ENCODE measurements at places on chromosomes 1 and 21.

GRCh38 chr21:41610042-41610839, 102.3 kb upstream of the TMPRSS2 start:
- H3K27me3 ChIP-seq, result no peaks in the 10 kb centered on the region
- H3K27ac ChIP-seq, result no peak overlapping the region
- H3K36me3 ChIP-seq, result no peaks in the 10 kb centered on the region

DNA sequence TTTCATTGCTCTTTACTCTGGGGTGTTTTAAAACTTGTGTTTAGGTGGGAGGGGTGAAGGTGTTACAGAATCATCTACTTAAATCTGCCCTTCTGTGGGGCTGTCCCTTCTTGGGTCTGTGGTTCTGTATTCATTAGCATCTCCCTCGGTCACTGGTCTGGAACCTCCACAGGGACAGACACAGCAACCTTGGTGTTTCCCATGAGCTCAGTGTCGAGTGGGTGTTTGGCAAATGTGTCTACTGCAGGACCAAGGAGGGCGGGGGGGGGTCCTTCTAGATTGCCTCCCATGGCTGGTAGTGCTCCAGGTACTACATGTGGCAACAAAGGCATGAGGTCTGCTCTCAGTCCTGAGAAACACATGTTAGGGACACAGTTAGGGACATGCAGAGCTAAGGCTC, 273.4 kb downstream of the PCP4 start:
- no peaks in the 10 kb centered on the region for H3K36me3 ChIP-seq
- no peak overlapping the region for H3K4me3 ChIP-seq
- H3K27me3 ChIP-seq, result no peaks in the 10 kb centered on the region
- no peak overlapping the region for H3K27ac ChIP-seq

- no peak overlapping the region for H3K4me3 ChIP-seq
- H3K4me1 ChIP-seq, result no peaks in the 10 kb centered on the region
- no peaks in the 10 kb centered on the region for H3K36me3 ChIP-seq
- DNase-seq, result no peak
- no peaks in the 10 kb centered on the region for H3K27me3 ChIP-seq
Observed at GRCh38 chr1:29412591-29412990, 176.3 kb downstream of the PTPRU start.

GRCh38 chr1:96509951-96510350, 211.6 kb upstream of the PTBP2 start:
- H3K27ac ChIP-seq, result no peak overlapping the region
- H3K4me3 ChIP-seq, result no peak overlapping the region
- H3K4me1 ChIP-seq, result no peaks in the 10 kb centered on the region
- no peak for DNase-seq
- H3K27me3 ChIP-seq, result no peaks in the 10 kb centered on the region

DNA sequence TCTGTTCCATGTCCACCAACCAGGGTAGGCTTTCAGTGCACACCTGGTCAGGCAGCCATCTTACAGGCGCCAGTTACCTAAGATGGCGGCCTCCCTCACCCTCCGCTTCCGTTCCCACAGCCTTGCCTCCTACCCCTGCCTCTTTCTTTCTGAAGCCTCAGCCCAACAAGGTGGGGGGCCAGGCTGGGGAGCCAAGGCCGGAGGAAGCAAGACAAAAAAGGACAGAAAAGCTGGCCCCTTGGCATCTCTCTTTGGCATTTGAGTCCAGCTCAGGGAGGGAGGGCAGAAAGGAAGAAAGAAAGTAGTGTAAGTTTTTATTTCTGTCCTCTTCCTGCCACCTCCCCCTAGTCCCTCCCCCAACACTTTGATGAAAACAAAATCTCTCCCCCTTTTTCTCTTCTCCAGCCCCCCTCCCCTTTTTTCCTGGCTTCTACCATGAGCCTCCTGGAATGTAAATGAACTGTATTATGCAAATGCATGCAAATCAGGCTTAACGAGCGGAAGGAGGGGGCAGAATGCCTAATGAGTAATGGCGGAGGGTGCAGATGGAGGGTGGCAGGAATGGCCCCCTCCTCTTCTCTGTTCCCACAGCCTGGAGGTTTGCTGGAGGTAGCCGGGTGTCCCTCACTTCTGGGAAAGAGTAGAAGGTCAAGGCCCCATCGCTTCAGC, 43.8 kb downstream of the RHBG start:
- no peak for DNase-seq
- H3K27ac ChIP-seq, result no peak overlapping the region
- no peaks in the 10 kb centered on the region for H3K36me3 ChIP-seq
- H3K27me3 ChIP-seq, result peaks cover 55% of the 10 kb centered on the region
- H3K4me1 ChIP-seq, result no peaks in the 10 kb centered on the region

GRCh38 chr1:34419663-34420136, 243.0 kb downstream of the C1orf94 start:
- no peak overlapping the region for H3K4me3 ChIP-seq
- H3K27me3 ChIP-seq, result no peaks in the 10 kb centered on the region
- no peak overlapping the region for H3K27ac ChIP-seq
- no peaks in the 10 kb centered on the region for H3K4me1 ChIP-seq
